WTC11 (cell line): ENCODE measurements at places on chromosomes 2 and 18.
A peak's percentile ranks its signal among the peaks of the same experiment; 100 is the strongest.

DNA sequence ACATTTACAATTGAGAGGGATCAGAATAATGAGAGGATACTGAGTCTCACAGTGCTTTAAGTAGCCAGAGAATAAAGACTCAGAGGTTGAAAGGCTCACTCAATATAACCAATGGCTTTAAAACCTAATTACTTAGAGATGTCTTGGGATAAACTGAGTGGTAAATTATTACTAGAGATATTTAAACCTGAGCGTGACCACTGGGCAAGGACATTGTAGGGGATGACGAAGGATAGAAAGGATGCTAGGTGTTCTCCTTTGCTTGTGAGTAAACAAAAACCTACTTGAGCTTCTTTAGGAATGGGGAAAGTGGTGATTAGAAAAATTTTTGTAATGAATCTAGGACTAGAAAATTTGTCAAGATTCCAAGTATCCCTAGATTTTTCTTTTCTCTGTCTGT, 12.0 kb upstream of the SLC38A11 start:
- DNase-seq, result no peak

- DNase-seq, result no peak
Measured at GRCh38 chr18:78918707-78919106, 60.9 kb upstream of the SALL3 start.

- no peak for DNase-seq
Measured at GRCh38 chr2:60556576-60557485, 3.4 kb upstream of the BCL11A start.

DNA sequence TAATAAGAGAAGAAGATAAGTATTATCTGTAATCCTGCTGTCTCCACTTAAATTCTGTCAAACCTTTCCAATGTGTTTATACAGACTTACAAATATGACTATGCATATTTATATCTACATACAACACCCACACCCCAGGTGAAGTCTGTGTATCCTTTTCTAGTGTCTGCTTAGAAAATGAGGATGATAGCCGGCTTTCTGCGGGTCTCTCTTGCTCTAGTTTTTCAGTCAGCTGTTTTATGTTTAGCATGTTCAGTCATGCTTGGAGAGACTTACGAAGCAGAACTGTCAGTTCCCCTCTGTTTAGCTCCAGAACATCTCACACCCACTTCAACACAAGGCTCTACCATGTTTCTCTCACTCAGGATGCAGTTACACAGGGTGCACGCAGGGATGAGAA, 137.3 kb upstream of the NFATC1 start:
- DNase-seq, result no peak

DNA sequence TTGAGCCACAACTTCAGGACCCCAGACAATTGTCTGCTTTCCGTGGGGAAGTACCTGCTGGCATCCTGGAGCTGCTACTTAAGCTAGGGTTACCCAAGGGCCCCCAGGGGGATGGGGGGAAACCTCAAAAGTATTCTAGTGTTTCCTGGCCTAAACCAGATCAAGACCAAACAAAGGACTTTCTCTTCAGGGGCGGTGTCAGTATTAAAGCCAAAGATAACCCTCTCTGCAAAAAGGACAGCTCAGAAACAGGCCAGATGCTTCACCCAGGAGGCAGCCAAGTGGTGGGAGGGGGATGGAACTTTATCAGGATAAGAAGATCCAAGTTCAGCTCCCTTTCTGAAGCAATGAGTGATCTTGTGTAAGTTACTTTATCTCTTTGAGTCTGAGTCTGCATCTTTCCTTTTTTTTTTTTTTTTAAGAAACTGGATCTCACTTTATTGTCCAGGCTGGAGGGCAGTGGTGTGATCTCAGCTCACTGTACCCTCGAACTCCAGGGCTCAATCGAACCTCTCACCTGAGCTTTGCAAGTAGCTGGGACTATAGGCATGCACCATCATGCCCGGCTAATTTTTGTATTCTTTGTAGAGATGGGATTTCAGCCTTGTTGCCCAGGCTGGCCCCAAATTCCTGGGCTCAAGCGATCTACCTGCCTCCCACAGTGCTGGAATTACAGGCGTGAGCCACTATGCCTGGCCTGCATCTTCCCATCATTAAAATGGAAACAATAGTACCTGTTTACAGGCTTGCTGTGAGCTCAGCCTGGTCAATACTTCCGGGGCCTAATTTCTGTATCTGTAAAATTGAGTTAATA, 151.8 kb upstream of the PTPRM start:
- DNase-seq, result no peak

DNA sequence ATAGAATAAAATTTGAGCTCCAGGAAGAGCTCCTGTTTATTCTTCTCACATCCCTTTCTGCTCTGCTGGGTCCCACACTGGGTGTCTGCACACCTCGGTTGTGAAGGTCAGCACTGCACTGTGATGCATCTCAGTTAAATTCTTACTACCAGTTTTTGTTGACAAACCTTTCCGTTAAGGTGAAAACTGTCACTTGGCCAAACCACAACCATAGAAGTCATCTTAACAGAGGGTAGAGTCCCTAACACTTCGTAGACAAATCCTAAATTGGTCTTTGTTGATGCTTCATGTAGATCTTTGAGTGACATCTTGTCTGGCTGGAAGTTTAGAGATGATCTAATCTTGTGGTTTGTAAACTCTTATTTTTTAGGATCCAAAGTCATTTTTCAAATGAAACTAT, 167.4 kb upstream of the MAP3K20 start:
- no peak for DNase-seq

- no peak for DNase-seq
Measured at GRCh38 chr2:29765721-29766120, 155.7 kb downstream of the ALK start.

DNA sequence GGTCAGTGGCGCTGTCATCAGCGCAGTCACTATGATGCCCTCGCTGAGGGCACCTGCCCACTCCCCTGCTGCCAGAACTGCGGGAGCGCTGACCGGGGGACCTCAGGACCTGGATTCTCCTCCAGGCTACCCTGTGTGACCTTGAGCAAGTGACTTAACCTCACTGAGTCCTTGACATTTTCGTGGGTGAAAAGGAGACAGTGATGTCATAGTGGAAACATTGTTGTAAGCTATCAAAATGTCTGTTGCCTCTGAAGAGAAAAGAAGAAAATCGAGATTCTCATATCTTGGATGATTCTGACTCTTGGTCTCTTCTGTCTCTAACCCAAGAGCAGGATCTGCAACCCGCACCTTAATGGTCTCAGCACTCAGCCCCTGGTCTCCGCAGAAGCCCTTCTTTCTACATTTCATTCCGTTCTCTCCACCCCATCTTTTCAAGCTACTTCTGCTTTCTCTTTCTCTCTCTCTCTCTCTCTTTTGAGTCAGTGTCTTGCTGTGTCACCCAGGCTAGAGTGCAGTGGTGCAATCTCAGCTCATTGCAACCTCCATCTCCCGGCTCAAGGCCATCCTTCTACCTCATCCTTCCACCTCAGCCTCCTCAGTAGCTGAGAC, 978 bp upstream of the TUBA4A start:
- DNase-seq, result no peak

DNA sequence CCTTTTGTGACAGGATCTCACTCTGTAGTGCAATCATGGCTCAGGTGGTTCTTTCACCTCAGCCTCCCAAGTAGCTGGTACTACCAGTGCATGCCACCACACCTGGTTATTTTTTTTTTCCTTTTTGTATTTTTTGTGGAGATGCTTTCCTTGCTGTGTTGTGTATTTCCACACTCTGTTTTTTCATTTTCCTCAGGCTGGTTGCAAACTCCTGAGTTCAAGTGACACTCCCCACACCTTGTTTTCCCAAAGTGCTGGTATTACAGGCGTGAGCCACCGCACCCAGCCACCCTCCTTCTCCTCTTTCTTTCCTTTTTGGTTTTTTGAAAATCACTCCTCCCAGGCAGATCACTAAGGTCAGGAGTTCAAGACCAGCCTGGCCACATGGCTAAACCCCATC, 65.0 kb downstream of the MYCN start:
- no peak for DNase-seq

- peak; percentile 55 for DNase-seq
Measured at GRCh38 chr18:44943311-44943881, 262.7 kb downstream of the SETBP1 start.
